ENCODE measurements at places on chromosomes 7 and 10.
A peak's percentile ranks its signal among the peaks of the same experiment; 100 is the strongest.

GRCh38 chr7:43553999-43554398 lies 28.9 kb upstream of the STK17A start:
- peak; percentile 31 for DNase-seq

GRCh38 chr10:116985611-116986010 lies 19.4 kb downstream of the SHTN1 start:
- DNase-seq, result no peak

DNA sequence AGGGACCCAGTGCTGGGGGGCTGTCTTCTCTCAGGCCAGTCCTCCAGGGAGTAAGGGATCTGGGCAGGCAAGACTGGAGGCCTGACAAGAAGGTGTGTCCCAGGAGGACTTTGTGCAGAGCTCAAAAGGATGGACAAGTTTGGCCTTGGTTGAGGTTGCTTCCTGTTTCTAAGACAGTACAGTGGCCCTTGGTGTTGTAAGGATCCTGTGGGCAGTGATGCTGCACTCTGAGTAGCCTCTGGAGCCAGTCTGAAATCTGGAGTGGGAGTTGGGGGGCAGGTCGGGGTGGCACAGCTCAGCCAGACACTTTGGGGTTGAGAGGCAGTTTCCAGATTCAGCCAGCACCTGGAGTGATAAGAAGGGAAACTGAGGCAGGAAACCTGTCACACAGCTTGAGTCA lies 139.2 kb upstream of the ZMIZ1 start:
- no peak for DNase-seq

GRCh38 chr7:146067880-146068279 lies 48.7 kb upstream of the CNTNAP2 start:
- DNase-seq, result no peak

- DNase-seq, result no peak
These were observed 32.3 kb upstream of the LSM8 start for GRCh38 chr7:118151671-118152070.

GRCh38 chr7:102191556-102192379 lies 94.9 kb upstream of the SH2B2 start:
- DNase-seq, result no peak

DNA sequence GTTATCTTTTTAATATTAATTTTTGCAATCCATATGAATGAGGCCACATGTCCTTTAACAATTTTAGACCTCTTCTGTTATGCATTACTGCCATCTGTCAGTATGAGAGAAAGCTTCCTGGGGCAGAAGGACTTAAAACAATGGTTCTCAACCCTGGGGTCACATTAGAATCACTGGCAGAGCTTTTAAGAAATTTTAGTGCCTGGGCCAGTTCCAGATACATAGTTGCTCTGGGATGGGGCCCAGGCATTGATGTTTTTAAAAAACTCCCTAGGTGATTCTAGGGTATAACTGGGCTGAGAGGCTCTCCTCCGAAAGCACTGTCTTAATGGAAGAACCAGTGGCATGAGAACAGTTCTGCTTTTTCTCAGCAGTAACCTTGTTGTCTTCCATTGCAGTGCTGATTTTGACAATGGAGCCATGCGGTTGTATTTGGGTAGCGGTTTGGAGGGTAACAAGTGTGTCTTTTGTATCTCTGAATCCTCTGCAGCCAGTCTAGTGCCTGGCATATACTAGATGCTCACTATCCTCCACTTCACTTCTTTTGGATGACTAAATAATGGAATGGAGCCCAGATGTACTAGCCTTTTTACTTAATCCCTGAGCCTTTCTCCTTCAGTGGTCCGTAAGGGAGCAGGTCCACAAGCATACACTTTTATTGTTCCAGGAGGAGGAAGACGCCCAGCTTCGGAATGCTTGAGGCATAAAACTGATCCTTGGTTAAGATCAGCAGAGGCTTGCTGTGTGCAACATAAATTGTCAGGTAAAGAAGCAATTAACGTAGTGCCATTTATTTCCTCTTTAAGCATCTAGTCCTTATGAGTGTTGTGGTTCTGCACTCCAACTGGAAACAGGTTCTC lies 227.1 kb downstream of the AUTS2 start:
- DNase-seq, result no peak

DNA sequence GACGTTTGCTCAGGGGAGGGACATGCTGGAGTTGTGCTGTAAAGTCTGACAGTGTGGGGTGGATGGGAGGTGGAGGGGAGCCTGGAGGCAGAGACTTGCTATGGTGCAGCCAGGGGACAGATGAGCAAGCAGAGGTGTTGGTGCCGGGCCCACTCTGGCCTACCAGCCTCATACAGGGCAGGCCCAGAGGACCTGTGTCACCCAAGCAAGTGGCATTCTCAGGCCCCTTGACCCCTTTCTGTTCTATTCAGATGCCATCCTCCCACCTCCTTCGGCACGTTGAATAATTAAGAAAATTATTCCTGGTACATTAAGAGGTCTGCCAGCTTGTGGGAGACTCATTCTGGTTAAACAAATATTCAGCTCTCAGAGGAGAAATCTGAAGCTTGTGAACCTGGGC lies 8.5 kb downstream of the WDFY4 start:
- DNase-seq, result no peak

- DNase-seq, result peak; percentile 75
These were observed 24.9 kb downstream of the NRBF2 start for GRCh38 chr10:63157845-63158624.

- DNase-seq, result no peak
These were observed 99.7 kb downstream of the AVL9 start for GRCh38 chr7:32594965-32595490.

DNA sequence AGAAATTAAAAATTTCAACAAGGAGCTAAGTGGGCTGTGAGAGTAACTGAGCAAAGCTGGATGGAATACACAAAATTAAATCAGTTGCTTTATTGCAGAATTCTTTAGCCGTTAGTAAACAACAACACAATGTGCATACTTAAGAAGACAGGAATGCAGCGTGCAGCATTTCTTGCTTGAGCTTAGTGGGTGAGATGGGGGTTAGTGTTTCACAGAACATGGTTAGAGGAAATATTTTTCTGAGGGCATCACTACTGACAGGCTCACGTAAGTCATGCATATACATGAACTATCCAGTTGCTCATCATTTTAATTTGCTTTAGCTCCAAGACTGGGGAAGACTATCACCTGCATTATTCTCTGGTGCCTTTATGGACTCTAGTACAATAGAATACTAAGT lies 80.8 kb downstream of the CD36 start:
- DNase-seq, result no peak

DNA sequence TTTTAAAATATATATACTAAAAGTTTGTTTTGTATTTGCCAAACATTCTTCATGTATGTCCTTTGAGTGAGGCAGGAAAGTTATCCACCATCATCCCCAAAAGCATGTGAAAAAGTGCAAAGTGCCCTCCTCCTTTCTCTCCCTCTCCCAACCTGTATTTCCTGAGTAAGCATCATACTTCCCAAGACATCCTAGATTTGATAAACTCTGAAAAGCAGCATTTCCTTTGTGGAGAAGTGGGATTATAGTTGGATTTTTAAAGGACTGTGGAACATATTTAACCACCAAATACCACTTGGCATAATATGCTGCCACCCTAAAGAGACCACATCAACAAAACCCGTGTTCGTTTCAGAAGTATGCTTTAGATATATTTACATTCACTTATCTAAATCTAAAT lies 36.9 kb downstream of the NET1 start:
- no peak for DNase-seq

DNA sequence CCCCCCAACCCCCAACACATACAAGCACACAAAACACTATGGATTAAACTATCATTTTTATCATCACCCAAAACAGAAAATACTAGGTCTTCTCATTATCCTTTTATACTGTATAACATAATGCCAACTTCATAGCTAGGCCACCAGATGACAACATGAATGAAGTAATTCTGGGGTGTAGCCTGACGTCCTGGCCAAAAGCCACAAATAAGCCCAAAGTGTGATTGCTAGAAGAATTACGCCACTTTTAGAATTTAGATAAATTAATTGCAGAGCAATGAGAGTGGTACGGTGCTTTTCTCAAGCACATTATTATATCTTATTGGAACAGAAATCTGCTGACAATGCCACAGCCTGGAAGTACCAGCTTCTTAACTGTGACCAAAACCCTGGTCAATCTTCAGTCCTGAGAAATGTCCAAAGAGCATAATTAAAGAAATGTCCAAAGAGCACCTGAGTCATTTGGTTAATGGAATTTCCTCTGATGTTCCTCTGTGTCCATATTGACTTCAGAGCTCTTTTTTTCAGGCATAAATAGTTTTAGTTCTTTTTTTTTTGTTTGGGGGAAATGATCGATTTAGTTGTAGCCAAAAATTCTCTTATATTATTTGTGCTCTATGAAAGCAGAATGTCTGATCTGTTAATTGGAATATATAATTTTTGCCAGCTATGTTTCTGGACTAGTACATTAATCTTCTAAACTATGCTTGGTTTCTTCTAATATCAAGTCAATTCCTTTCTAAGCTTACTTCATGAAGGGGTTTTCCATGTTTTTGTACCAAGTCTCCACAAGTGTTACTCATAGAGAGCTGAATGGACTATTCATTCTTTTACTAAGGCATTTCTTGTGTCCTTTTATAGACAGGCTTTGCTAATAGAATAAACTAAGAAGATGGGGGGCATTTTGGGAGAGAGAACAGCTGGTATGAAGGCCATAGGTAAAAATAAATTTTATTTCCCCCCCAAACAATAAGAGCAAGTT lies 233.4 kb upstream of the SLC26A5 start:
- DNase-seq, result no peak

DNA sequence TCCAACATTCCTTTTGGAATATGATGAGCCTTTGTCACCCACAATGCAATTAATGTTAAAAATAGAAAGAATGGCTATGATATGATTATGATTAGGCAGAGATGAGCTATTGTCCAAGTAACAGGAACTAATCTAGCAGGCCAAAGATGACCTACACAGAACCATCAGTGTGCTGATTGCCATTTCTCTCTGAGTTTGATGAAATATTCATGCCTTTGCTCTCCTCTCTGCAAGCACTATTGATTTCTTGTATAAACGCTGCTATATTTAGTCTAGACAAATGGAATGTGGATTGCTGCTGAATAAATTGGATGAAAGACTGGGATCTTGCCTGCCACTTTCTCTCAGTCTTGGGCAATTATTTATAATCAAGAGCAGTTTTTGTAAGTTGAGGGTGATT lies 85.4 kb downstream of the HDAC9 start:
- DNase-seq, result no peak

DNA sequence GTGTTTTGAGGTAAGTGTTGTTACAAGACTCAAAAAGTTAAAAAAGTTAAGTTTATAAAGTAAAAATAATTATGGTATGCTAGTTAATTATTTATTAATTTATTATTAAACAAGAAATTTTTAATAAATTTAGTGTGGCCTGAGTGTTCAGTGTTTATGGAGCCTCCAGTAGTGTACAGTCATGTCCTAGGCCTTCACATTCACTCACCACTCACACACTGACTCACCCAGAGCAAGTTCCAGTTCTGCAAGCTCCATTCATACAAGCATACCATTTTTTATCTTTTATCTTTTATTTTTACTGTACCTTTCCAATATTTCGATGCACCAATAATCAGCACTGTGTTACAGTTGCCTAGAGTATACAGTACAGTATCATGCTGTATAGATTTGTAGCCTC lies 381.2 kb upstream of the MGMT start:
- no peak for DNase-seq

- no peak for DNase-seq
These were observed 20.6 kb downstream of the KIN start for GRCh38 chr10:7767209-7767608.

DNA sequence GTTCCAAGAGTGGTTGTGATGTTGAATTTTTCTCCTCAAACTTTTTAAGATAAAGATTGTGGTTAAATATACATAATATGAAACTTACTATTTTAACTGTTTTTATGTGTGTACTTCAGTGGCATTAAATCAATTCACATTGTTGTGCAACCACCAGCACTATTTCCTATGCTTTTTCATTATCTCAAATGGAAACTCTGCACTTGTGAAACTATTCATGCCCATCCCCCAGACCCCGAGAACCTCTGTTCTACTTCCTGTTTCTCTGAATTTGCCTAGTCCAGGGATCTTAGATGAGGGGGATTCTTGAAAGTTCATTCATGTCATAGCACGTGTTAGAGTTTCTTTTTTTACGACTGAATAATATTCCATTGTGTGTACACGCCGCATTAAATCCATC lies 67.0 kb downstream of the WDR37 start:
- peak; percentile 31 for DNase-seq

- DNase-seq, result no peak
These were observed 2.6 kb downstream of the CLDN15 start for GRCh38 chr7:101235050-101235449.

- DNase-seq, result no peak
These were observed 130.4 kb upstream of the AOAH start for GRCh38 chr7:36854652-36855051.

GRCh38 chr7:132575419-132575981 lies 770 bp downstream of the PLXNA4 start:
- DNase-seq, result no peak

- no peak for DNase-seq
These were observed 225.3 kb upstream of the ZMIZ1 start for GRCh38 chr10:78843495-78843894.

DNA sequence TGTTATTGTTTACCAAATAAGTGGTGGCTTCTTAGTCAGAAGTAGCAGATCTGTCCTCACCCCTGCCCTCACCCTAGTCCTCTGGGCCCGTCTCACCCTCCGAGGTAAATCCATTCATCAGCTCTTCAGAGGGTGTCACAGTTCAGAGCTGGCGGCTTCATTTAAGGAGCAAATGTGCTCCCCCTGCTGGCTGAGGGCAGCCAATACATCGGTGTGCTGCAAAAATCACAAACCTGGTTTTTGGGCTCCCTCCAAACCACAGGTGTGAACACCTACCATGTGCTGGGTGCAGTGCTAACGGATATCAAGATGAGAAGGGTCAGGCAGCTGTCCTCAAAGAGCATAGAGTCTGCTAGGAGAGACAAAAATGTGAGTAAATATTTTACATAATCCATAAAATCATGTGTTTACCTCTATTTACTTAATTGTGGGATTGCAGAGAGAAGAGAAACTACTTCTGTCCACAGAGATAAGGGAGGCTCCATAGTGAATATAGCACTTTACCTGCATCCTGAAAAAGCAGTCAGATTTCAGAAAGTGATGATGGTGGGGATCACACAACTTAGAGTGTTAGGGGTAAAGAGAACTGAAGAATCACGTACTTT lies 15.5 kb upstream of the CRTAC1 start:
- peak; percentile 61 for DNase-seq

DNA sequence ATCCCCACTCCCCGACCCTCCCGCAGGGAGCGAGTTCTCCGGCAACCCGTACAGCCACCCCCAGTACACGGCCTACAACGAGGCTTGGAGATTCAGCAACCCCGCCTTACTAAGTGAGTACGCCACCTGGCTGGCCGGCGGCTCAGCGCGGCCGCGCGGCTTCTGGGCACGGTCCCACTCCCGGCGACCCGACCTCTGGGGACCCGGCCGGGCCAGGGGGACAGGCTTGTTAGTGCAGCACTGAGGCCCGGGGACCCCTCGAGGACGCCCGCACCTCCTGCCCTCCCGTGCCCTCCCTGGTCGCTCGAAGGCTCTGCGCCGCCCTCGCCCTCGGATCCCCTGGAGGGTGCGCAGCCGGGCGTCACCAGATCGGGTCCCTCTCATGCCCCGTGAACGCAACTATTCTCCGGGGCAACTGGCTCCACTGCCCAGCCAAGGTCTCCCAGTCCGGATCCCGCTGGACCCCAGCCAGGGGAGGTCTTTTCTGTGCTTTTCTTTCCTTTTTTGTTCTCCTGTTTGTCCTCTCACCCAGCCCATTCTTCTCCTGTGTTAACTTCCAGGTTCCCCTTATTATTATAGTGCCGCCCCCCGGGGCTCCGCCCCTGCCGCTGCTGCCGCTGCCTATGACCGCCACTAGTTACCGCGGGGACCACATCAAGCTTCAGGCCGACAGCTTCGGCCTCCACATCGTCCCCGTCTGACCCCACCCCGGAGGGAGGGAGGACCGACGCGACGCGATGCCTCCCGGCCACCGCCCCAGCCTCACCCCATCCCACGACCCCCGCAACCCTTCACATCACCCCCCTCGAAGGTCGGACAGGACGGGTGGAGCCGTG lies 81.8 kb downstream of the PAX2 start:
- DNase-seq, result peak; percentile 13

Data from activated CD4-positive, alpha-beta T cell treated with anti-CD3 and anti-CD28 coated beads, Interleukin-2, amount 50 U/mL, for 16 hours (primary cell).